ENCODE measurements at places on chromosomes 6 and 20.

DNA sequence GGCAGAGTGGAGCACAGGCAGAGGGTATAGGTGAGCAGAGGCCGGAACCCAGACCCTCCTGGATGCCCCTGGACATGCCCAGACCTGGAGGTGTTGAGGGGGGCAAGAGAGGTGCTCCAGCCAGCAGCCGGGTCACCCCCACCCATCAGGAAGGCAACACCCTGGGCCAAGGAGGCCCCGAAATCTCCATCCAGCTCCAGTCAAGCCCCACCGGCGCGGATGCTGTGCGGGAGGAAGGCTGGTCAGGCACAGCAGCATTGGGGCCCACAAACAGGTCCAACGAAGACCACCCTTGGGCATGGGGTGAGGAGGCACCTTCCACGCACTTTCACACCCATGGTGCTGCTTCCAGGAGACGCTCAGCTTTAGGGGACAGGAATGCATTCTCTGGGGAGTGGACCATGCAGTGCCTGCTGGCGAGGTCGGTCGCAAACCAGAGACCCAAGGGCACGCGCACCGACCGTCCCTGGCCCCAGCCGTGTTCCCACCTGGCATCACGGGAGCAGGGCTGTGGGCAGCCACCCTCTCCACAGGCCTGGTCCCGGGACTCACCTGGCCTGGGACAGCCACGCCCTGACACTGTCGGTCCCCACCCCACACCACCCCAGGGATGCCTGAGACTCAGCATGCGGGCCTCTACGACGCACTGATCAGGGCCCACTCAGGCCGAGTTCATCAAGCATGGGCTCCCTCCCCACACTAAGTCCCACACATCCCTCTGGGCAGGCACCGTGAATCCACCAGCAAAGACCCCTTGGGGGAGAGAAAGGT lies 43.6 kb upstream of the ZBP1 start:
- no peak for DNase-seq

DNA sequence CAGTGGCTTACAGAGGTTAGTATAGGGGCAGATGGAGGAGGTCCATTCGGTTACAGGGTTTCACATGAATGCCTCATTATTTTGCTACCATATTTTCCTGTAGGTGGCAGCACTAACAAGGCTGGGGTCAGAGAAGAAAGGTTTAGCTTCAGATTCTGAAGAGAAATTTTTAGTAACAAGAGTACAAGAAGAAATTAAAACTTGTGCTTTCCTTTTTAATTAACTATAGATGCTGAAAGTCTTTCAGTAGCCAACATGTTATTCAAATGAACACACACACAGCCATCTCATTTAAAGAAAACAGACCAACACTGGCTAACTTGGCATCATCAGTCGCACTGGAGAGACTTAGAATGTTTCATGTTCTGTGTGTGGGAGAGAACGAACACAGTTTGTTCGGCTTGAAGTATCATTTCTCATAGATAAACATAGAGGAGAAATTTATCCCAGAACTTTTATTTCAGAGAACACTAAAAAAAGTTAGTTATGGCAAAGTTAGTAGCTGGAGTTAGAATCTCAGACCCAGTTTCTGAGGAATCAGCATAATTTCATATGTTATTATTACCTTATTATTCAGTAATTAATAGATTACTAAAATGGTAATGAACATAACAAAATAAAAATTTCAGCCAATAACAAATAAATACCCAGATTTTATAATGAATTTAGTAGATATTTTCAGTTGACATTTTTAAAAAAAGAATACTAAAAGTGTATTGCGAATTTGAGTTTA lies 314.0 kb upstream of the RSPO3 start:
- peak; percentile 42 for DNase-seq

DNA sequence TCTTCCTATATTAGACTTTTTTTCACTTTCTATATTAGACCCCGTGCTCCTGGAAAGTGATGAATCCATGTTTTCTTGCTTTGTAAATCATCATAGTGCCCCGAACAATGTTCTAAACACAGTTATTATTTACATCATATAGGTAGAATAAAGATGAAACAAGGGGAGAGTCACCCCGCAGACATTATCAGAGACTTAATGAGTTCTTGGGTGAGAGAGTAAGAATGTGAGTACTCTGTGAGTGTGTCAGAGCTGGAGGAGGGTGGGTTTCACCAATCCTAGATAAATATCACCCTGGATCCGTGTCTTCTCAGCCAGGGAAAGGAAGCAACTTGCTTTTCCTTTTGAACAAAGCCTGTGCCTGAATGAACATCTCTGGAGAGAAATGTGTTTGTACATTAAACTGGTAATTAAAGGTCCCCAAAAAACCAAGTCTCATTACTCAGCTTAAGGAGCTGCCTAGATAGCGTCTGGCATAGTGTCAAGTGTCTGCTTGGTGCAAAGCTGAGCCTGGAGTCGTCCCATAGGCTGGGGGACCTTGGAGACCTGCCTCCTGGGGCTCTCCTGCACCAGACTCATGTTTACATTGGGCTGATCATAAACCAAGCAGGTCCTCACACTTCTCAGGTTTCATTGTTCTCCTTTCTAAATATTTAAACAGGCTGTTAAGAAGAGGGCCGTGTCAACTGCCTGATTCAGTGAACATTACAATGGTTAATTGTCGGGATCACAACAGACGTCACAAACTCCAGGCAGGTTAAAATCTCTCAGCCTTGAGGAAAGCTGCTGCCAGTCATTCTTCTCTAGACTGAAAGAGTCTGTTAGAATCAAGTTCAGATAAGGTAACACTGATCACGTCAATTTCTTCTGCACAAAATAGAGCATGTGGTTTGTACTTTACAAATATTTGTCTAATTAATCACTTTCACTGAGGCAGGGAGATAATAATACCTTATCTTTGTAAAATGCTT lies 179.7 kb upstream of the MYLIP start:
- DNase-seq, result no peak

DNA sequence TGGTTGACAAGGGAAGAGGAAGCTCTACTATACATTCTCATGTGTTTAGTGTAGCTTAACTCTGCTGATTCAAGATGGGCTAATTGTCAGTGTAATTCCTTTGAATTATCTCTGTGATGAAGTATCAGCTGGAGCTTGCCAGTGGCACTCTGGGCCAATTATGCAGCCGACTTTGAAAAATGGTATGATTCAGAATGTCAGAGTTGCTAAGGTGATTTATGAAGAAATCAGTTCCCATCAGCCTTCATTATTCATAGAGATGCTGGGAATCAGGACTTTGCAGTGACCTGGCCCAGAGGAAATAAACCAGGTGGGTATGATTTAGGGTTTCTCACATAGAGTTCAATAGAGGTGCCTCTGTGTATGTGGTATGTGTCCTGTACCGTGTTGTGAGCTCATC lies 33.4 kb downstream of the KCNS1 start:
- DNase-seq, result no peak

GRCh38 chr6:130158056-130158455 lies 64.7 kb downstream of the SAMD3 start:
- DNase-seq, result no peak

DNA sequence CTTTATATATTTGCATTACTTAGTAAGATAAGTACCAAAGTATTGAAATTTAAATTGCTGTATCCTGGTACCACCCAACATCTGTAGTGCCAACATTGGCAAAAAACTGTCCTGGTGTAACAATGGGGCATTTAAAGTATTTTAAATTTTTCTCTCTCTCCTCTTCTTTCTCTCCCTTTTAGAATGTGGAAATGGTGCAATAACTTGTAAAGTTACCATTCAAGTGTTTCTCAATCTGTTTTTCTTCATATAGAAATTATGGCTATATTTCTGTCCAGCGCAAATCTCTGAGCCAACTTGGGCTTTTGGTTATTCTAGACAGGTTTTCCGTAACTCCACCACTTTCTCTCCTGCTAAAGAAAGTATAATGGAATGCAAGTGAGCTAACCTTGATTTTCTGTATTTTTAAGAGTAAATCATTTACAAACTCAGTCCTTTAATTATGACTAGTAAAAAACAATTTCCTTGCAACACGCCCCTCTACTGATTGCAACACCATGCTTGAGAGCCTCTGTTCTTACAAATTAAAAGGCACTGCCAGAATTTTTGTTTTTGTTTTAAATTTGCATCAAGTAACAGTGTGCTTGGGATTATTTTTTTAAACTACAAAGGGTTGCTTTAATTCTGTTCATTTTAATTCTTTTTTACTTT lies 324.2 kb upstream of the CITED2 start:
- peak; percentile 66 for DNase-seq

- peak; percentile 53 for DNase-seq
These were observed 524 bp downstream of the C20orf203 start for GRCh38 chr20:32672982-32673851.

- DNase-seq, result peak; percentile 60
These were observed 859 bp downstream of the PPP1R10 start for GRCh38 chr6:30615958-30616810.

DNA sequence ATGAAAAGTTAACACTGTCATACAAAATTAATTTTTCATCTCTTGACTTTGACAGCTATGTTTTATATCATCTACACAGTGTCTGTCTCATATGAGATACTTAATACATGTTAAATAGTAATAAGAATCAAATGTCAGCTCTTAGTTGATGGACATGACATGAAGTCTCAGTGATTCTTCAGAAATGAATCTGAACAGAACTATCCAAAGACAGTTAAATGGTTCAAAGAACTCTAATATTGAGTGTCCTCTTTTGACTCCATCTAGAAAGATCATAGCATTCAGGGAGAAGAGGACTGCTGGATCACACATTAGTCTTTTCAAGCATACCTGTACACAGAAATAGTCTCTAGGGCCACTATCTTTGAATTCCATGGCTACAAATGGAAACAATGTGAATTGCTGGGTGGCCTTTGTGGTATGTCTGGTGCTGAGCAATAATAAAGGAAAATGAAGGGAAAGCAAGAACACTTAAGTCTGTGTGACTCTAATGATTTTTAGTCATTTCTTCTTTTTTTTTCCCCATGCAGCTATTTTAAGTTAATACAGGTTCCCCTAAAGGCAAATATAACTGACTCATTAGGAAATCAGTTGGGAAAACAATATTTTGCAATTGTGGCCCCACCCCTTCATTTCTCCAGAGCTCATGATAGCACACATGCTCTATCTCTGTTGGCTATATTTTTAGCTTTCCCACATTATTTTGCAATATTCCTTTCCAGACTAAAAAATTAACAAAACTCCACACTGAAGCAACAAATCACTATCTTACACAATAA lies 367.5 kb downstream of the GRIK2 start:
- DNase-seq, result peak; percentile 94

GRCh38 chr6:16740097-16740496 lies 21.2 kb downstream of the ATXN1 start:
- DNase-seq, result peak; percentile 45

GRCh38 chr6:7668936-7669335 lies 57.0 kb upstream of the BMP6 start:
- no peak for DNase-seq

DNA sequence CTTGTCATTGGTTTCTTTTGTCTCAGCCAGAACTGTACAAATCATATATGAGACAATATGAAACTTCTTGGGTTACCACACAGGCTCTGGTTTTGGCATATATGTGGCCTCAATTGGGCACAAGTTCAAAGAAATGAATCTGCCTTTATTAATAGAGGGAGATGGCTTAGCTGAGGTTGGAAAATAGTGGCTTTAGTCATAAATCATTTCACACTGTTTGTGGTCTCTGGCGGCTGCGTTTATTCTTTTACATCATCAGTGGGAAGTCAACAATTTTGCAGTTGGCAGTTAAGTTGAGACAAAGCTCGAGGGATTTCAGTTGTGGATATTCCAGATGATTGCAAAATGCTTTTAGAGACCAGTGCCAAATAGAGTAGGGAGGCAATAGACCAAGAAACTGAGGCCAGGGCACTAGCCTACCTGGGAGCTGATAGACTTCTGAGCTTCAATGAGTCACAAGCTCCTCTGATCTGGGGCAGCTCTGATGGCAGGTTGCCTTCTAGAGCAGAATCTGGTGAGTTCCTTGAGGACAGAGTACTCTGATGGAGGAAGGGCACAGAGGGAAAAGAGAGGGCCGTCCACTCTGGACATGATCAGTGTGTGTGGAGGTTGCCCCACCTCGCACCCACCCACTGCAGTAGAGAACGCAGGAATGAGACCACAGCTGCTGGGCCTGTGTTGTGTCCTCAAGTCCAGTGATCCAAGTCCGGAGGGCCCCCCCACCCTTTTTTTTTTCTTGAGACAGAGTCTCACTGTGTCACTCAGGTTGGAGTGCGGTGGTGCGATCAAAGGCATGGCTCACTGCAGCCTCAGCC lies 73.5 kb downstream of the ARMC2 start:
- no peak for DNase-seq

DNA sequence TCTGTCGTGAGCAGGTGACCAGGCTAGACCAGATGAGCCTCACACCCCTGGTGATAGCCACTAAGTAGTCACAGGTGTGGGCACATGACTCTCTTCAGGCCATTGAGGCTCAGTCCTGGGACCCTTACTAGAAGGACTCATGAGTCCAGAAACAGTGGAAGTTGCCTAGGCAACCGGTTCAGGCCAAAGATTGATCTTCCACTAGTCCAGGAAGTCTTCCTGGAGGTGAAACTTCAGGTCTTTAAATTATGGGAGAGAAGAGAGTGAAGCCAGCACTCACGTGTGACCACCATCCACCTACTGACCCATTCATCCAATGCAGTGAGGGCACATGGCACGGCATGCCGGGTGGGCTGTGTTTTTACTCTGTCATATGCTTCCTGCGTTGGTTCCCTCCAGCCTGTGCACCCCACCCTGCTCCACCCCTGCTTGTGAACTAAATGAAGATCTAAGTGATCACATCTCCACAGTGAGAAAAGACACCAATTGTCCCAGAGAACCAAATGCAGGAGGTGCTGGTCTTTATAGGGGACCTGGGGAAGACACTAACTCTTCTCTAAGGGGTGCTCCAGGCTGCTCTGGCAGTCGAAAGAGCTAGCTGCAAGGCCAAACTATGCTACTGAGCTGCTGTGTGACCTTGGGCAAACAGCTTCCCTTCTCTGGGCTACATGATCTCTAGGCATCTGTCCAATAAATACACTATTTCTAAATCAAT lies 12.5 kb upstream of the STX16 start:
- DNase-seq, result no peak

GRCh38 chr20:20733943-20734342 lies 21.5 kb upstream of the RALGAPA2 start:
- no peak for DNase-seq

DNA sequence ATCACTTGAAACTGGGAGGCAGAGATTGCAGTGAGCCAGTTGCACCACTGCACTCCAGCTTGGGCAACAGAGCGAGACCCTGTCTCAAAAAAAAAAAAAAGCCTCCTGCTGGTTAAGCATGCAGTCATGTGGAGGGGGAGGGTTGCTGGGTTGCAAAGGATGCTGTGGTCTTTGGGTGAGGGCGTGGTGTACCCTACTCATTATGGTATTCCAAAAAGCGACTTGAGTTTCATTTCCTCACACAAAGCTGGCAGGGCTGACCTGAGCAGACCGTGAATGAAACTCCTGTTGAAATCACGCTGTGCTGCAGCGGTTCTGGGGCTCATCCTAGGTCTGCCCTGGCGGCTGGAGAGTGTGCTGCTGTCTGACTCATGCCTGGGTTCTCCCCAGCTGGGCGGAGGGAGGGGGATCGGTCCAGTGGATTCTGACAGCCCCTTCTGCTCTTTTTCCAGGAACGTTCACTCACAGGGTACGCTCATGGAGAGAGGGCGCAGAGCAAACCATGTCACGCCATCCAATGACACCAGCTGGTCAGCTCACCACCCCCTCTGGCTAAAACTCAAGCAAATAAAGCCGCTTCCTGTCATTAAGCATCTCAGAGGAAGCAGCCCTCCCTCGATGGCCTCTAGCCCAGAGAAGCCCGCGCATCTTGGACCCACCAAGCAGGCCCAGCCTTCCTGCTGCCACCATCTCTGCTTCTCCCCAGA lies 166.2 kb downstream of the SCML4 start:
- peak; percentile 79 for DNase-seq
